ENCODE measurements at places on chromosomes 11 and 22. TPM values are rescaled to one million over a fixed set of nuclear protein-coding genes. Genes with fewer than 3 reads are reported as not detected.

The WBP2NL gene
- 0.09 TPM for total RNA-seq

The SF3A1 gene
- total RNA-seq = 58.2 TPM

The PRAME gene
- total RNA-seq = 117 TPM

The ZFP91 gene
- 48.4 TPM for total RNA-seq

The SHANK2 gene
- 6.4 TPM for total RNA-seq

The STK33 gene
- 3.0 TPM for total RNA-seq

The SLC25A22 gene
- total RNA-seq = 31.8 TPM

The SLC22A9 gene
- not detected for total RNA-seq

The RELT gene
- total RNA-seq = 7.7 TPM

The RTN4R gene
- total RNA-seq = 13.5 TPM

The GAL3ST3 gene
- not detected for total RNA-seq

The TPBGL gene
- total RNA-seq = 0.09 TPM

The PLEKHA7 gene
- total RNA-seq = 46.8 TPM

The TEX54 gene
- not detected for total RNA-seq

The MPPED2 gene
- not detected for total RNA-seq

The HDHD5 gene
- total RNA-seq = 44.7 TPM

The ME3 gene
- total RNA-seq = 15.8 TPM

The DCPS gene
- 17.9 TPM for total RNA-seq

The POU2AF2 gene
- total RNA-seq = not detected

The ST14 gene
- 0.05 TPM for total RNA-seq

The B4GAT1 gene
- total RNA-seq = 14.8 TPM

The MN1 gene
- 2.7 TPM for total RNA-seq

The C11orf16 gene
- total RNA-seq = not detected

The BDNF gene
- total RNA-seq = 10.1 TPM

The SLC7A4 gene
- not detected for total RNA-seq

The RAB38 gene
- 0.98 TPM for total RNA-seq

The APOL6 gene
- total RNA-seq = 1.9 TPM

The PRR5 gene
- total RNA-seq = 13.3 TPM

The CATSPERZ gene
- total RNA-seq = 2.1 TPM

The EMID1 gene
- total RNA-seq = 0.61 TPM

The OR4S2 gene
- not detected for total RNA-seq

The TLCD5 gene
- total RNA-seq = 6.1 TPM

The MS4A14 gene
- total RNA-seq = not detected

The IGSF22 gene
- not detected for total RNA-seq

The ABCG4 gene
- total RNA-seq = 0.35 TPM

The ART1 gene
- total RNA-seq = not detected

The SMIM35 gene
- not detected for total RNA-seq

The MLC1 gene
- total RNA-seq = not detected

The IL17REL gene
- total RNA-seq = 0.05 TPM

The TSSK2 gene
- total RNA-seq = not detected

The KCTD14 gene
- 1.4 TPM for total RNA-seq

The FGF19 gene
- 0.12 TPM for total RNA-seq

The CST6 gene
- total RNA-seq = not detected

The LDHAL6A gene
- not detected for total RNA-seq

The TPCN2 gene
- total RNA-seq = 12.6 TPM

The P2RY2 gene
- 11.8 TPM for total RNA-seq

The PATE1 gene
- total RNA-seq = not detected

Data from A549 treated with Hydrocortisone at 1 μM for 4 hours (cell line).